ENCODE measurements at places on chromosomes 1 and 21.

- DNase-seq: no peak
Observed at GRCh38 chr1:154539486-154540483, 18.7 kb downstream of the UBE2Q1 start.

GRCh38 chr1:202964791-202965410 is 2.2 kb downstream of the CYB5R1 start:
- no peak for DNase-seq

- no peak for DNase-seq
Observed at GRCh38 chr1:19049798-19050197, 93.3 kb upstream of the IFFO2 start.

GRCh38 chr1:204445860-204446412 is 34.3 kb upstream of the PPP1R15B start:
- DNase-seq: peak; percentile 58

- no peak for DNase-seq
Observed at GRCh38 chr1:87167848-87168525, 160.7 kb upstream of the LMO4 start.

- DNase-seq: no peak
Observed at GRCh38 chr21:41769933-41770332, 3.1 kb upstream of the RIPK4 start.
